ENCODE measurements at places on chromosomes 12 and 14.

GRCh38 chr12:69097619-69098368 is 141.6 kb upstream of the CPSF6 start:
- DNase-seq, result no peak

- DNase-seq, result no peak
Observed at GRCh38 chr12:85422762-85423161, 142.7 kb downstream of the ALX1 start.

- no peak for DNase-seq
Observed at GRCh38 chr14:103868242-103868897, 21.0 kb upstream of the PPP1R13B start.

DNA sequence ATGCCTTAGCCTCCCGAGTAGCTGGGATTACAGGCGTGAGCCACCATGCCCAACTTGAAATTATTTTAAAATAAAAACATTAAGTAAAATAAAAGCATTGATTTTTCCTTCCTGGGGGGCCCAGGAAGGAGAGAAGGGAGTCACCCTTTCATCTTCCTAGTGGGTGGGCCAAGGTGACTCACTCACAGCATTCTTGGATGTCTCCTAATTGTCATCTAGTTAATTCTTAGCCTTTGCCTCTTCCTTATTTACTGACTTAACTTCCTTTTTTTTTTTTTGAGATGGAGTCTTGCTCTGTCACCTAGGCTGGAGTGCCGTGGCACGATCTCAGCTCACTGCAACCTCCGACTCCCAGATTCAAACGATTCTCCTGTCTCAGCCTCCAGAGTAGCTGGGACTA is 29.2 kb downstream of the TMEM120B start:
- DNase-seq, result no peak

- DNase-seq, result no peak
Observed at GRCh38 chr14:39266525-39266870, 32.8 kb downstream of the MIA2 start.

- no peak for DNase-seq
Observed at GRCh38 chr12:18283831-18284230, 22.5 kb downstream of the PIK3C2G start.

DNA sequence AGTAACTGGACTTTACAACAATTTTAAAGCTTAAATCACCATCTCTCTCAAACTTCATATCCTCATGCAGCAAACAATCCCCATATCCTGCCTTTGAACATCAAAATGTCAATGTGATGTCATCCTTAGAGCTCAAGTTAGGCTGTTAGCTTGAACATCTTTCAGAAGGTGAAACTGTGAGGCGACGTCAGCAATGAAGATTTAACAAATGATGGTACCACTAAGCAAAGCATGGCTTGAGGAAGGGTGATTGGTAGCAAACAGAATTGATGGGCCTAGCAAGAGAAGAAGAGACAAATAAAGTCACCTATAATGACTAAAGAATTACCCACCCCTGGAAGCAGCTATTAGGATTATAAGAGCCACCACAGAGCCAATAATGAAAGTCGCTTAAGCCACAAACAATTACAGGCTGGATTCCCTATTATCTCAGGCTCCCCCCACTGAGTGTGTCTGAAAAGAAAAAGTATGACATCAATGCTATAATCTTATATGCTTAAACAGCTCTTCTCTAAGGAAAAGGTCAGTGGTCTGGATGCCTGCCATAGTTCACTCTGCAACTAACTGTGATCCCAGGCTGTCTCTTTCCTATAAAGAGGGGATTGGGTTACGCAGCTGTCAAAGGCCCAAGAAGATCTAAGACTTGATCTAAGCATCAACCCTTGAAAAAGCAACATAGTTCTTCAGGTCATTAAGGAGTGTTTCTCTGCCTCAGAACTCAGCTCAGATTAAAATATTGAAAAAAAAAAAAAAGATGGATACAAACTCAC is 18.1 kb downstream of the EGLN3 start:
- no peak for DNase-seq

GRCh38 chr12:13049816-13050215 is 5.6 kb downstream of the FAM234B start:
- DNase-seq, result peak; percentile 58

DNA sequence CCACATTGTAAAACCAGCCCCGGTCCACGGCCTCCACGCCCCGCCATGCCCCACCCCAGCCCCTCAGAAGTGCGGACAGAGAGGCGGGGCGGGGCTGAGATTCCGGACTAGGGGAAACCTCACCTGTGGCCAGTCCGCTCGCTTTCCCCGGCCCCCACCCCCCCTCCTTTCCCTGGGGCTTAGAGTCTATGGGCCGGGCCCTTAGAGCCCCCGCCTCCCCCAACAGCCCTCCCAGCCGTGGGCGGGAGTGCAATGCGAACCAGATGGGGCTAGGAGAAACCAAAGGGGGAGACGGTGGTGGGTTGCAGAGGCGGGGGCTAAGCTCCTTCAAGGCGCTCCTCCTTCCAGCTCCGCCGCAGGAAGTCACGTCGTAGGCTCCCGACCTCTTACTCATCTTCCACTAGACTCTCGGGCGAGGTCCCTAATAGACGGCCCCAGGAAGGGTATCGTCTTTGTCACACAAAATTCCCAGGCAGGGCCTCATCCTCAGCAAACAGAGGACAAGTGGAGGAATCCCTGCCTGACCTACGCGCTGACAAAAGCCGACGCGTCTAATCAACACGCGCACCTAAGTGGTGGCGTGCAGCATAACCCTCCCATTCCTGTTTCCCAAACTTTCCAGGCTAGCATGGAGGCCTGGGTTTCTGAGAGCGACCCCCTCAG is 1.1 kb upstream of the NAB2 start:
- DNase-seq, result peak; percentile 82

GRCh38 chr12:16352481-16352880 is 5.0 kb downstream of the MGST1 start:
- no peak for DNase-seq

DNA sequence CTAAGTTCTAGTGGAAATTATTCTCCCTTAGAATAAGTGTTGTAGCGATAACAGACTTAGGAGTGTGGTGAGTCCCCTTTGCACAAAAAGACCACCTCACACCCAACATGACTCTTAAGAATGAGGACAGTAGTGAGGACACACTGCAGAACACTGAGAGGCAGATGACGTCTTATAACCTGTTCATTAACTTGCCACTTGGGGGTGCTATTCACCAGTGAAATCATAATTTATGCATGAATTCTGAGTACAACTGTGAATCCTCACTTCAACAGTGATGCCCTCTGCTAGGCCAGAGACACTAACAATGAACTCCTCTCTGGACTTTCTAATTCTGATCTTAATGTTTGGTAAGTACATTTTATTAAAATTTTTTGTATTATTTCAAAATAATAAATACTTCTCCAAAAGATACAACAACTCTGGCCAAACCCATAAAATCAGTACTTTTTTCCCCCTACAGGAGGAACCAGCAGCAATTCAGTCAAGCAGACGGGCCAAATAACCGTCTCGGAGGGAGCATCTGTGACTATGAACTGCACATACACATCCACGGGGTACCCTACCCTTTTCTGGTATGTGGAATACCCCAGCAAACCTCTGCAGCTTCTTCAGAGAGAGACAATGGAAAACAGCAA is 274.7 kb downstream of the DAD1 start:
- DNase-seq, result peak; percentile 41

- DNase-seq, result no peak
Observed at GRCh38 chr14:94773655-94774343, 3.9 kb upstream of the GSC start.

Data from AG08396 (cell line).